ENCODE measurements at places on chromosomes 16 and 17.

GRCh38 chr16:2428051-2428783 lies 1.0 kb upstream of the CCNF start:
- DNase-seq = no peak

DNA sequence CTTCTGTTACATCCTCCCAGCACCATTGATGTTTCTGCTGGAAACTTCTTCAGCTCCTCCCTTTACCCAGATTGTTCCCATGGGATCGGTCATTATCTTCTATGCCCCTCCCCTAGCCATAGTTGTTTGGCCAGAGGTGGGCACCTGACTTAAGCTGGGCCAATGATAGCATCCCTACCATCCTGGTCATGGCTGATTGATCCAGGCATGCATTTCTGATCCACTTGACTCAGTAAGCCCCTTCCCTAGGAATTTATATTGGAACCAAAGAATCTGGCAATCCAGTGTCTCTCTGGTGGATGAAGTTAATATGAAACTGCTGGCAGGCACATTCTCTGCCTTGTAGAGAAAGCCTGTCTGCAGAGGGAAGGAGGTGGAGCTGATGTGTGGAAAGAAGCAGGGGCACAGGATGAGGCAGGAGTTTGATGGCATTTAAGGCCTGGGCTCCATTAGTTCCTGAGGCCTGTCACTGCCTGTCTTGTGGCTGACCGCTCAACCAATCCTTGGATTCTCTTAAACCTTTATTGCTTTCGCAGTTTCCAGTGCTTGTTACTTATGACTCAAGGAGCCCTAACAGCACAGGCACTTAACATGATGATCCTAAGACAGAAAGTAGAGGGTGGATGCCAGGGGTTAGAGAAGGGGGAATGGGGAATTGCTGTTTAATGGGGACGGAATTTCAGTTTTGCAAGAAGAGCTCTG lies 152.4 kb downstream of the ABCC12 start:
- DNase-seq = no peak

- no peak for DNase-seq
These were observed 134.5 kb downstream of the CDH13 start for GRCh38 chr16:82761236-82761635.

- DNase-seq = peak; percentile 58
These were observed 14.4 kb downstream of the GUCY2D start for GRCh38 chr17:8016632-8017424.

GRCh38 chr17:3385869-3386816 lies at the start of gene OR3A2:
TSS of gene OR3A2 (minus strand) at chr17:3386308.
- peak; percentile 73 for DNase-seq

- DNase-seq = no peak
These were observed 1.4 kb downstream of the SLC4A1 start for GRCh38 chr17:44266402-44267164.

- DNase-seq = no peak
These were observed 21.7 kb upstream of the ACSF3 start for GRCh38 chr16:89071686-89072547.

GRCh38 chr16:1526608-1527555 lies 6.6 kb upstream of the TMEM204 start:
- DNase-seq = no peak

DNA sequence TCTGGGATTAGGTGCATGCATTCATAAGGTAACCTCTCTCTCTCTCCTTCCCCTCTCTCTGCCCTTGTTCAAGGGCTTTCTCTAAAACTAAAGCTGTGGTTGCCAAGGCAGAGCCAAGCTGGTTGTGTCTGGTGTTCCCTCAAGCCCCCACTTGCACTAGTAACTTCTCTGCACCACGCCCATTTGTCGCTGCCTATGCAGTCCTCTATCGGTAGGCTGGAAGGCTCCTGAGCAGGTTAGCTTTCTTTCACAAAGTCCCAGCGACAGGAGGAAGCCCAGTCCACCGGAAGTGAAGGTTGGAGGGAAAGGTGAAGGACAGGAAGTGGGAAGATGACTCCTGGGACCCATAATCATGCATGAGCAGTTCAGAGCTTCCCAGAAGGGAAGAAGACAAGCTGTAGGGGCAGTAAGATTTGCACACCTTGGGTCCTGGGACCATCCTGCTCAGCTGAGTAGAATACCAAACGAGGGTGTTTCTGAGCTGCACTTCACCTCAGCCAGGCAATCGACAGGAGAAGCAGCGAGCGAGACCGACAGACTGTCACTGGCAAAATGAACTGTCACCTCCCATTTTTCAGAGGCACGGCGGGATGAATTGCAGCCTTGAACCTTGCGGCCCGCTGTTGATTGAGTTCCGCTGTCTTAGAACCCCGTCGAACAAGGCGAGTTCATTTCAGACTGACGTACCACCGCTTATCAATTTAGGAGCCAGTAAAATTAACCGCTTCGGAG lies 14.7 kb upstream of the SKAP1 start:
- DNase-seq = peak; percentile 37

DNA sequence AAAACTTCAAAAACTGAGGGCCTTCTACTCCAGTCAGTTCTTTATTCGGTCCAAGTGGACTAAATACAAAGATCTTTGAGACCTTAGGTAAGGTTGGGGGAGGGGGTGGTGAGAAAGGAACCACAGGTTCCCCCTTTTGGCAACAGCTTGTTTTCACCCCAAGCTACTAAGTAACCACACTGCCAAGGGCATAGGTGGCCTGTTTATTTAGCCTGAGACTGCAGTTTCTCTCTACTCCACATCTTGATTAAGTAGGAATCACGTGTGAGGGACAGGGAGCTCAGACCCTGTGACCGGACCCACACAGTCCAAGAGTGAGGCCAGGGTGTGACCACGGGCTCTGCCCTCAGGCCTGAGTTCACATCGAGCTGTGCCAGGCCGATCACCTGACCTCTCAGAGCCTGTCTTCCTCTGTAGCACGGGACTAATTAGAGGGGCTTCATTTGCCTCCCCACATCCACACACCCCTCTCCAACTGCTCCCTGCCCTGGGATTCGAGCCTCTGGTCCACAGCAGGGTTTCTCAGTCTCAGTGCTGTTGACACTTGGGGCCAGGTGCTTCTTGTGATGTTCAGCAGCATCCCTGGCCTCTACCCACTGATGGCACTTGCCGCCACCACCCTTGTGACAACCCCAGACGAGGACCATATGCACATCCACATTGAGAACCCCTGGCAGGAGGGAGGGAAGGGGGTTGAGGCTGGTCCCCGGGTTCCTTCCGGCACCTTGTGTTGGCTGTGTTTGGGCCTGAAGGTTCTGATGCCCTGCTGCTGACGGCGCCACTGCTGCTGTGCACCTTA lies 17.8 kb downstream of the ST6GALNAC2 start:
- no peak for DNase-seq

DNA sequence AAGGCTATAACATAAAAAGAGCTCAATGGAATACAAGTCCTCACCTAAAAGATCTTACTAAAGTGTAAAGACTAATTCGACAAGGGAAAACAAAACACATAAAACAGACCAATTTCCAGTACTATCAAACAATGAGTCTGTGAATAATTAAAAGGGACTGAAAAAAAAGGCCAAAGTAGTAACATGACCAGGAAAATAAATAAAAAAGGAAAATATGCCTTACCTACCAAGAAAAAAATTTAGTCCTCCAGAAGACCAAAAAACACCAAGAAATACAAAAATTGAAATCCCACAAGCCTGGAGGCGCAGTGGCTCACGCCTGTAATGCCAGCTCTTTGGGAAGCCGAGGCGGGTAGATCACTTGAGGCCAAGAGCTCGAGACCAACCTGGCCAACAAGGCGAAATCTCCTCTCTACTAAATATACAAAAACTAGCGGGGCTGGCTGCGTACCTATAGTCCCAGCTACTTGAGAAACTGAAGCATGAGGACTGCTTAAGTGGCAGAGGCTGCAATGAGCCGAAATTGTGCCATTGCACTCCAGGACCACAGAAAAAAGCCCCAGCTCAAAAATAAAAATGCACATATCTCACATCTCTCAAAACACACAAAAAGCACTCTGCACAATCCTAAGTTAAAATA lies 60.8 kb downstream of the TEX14 start:
- peak; percentile 67 for DNase-seq

DNA sequence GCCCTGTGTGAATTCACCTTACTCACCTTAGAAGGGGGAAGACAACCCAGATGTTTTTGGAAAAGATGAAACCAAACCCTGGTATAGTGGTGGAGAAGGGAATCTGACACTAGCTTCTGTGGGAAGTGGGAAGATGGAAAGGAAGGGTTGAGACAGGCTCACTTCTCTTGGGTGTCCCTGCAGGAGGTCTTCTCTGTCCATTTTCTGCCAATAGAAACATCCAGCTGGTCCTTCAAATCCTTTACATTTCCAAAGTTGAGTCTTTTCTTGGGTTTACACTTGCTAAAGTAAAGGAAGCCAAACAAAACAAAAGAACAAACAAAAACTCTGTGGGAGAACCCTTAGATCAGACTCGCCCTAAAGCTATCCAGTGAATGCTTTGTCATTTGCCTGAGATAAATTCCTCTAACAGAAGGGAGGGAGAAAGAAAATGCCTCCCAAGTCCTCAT lies 10.2 kb downstream of the HOXB1 start:
- DNase-seq = no peak

- DNase-seq = no peak
These were observed 299.3 kb downstream of the XYLT1 start for GRCh38 chr16:17171250-17172143.

DNA sequence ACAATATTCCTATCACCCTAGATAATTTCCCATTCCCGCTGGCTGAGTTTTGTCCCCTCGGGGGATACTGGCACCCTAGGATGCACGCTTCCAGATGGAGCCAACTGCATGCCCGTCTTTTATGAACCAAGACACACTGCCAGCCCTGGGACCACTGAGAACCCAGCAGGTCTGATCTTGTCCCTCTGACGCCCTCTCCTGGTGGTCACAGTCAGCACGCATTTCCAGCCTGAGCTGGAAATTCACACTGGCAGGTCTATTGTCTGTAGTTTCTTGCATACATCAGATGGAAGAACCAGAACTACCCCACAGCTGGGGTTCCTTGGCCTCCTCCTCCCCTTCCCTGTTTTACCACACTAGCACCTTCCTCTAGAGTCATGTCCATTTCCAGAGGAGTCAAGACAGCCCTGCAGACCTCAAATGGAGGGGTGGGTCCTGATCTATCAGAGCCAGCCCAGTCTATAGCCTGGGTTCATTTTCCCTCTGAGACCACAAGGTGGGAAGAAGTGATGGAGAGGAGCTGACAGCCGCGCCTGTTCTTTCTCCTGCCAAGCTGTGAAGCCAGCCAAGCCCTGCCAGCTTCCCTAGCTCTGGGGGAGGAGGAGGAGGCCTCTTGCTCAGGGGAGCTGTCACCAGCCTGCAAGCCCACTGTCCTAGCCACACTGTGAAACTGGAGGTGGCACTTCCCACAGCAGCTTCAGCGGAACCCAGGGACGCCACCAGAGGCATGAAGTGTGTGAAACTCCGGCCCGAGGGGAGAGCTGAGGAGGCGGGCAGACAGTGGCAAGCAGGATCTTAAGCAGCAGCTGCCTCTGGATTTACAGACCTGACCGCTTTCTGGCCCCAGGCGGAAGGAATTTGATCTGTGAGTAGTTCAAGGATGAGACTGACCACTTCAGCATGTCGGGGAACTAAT lies 29.3 kb downstream of the MXRA7 start:
- DNase-seq = peak; percentile 65

DNA sequence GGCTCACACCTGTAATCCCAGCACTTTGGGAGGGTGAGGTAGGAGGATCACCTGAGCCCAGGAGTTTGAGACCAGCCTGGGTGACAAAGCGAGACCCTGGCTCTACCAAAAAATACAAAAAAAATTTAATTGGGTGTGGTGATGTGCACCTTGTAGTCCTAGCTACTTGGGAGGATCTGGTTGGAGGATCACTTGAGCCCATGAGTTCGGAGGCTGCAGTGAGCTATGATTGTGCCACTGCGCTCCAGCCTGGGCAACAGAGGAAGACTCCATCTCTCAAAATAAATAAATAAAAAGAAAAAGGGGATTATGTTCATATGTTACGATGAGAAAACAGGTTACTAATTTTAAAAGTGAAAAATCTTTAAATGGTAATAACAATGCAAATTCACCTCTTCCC lies 996 bp downstream of the MLKL start:
- DNase-seq = no peak

DNA sequence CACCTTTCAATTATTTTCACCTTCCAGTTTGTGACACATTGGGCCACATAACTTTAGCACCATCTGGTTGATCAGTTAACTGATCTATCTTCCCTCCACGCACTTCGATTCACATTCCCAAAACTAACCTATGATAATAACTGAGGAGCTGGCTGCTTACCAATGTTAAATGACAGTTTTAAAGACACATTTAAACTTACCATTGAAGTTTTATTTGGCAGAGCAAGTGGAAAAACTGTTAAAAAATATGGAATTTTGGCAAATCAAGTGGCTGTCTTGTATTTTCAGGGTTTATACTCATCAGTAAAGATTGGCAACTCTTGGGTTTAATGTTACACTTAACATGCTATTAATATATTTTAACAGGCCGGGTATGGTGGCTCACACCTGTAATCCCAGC lies 5.4 kb upstream of the APOH start:
- no peak for DNase-seq

- DNase-seq = no peak
These were observed 770 bp upstream of the PCYT2 start for GRCh38 chr17:81911969-81912368.

GRCh38 chr16:25707982-25708583 lies 16.3 kb downstream of the HS3ST4 start:
- no peak for DNase-seq

- no peak for DNase-seq
These were observed 314.0 kb downstream of the SLC39A11 start for GRCh38 chr17:72778169-72779151.

DNA sequence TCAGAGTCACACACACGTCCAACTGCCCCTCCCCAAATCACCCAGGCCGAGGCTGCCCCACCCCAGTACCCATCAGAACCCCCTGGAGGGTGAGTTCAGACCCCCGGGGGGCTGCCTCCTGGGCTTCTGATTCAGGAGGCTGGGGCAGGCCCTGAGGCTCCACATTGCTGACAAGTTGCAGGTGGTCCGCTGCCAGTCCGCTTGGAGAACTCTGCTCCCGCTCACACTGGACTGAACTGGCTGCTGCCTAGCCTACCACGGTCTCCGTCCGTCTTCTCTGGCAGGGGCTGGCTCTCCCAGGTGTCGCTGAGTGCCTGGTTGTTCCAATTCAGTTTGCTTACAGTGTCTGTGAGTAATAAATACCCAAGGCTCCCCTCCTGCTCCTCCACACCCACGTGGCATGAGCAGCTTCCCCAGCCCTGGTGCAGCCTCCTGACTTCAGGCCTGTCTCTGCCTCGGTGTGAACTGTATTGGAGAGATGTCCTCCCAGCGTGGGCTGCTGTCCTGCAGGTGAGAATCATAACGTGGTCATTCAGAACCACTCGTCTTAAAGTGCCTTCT lies 163.4 kb downstream of the LAT start:
- DNase-seq = peak; percentile 20

DNA sequence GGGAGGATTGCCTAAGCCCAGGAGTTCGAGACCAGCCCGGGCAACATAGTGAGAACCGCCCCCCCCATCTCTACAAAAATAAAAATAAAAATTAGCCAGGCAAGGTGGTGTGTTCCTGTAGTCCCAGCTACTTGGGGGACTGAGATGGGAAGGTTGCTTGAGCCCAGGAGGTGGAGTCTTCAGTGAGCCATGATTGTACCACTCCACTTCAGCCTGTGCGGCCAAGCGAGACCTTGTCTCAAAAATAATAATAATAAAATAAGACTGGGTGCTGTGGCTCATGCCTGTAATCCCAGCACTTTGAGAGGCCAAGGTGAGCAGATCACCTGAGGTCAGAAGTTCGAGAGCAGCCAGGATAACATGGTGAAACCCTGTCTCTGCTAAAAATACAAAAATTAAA lies 11.5 kb downstream of the PDP2 start:
- no peak for DNase-seq

GRCh38 chr16:12826559-12826958 lies 22.9 kb upstream of the CPPED1 start:
- peak; percentile 6 for DNase-seq

GRCh38 chr17:1227917-1228780 lies 42.1 kb upstream of the BHLHA9 start:
- peak; percentile 14 for DNase-seq

GRCh38 chr17:35433075-35433894 lies 985 bp upstream of the SLFN12 start:
- DNase-seq = peak; percentile 69
